ENCODE measurements at places on chromosomes 1 and 21.

DNA sequence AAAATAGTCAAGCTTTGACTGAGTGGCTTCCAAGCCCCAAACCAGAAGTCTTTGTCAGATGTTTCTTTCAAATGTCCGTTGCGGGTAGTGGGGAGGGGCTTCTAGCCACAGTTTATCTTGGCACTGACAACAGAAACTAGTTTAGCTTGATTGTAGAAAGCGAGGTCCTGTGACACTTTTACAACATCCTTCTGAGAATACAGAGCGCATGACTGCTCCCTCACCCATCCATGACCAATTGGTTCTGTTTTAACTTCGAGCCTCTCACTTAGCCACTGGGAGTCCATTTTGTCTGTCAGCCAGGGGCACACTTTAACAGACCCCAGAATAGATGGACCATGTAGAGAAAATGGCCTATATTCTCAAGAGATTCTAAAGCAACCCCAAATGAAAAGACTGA lies 199.2 kb upstream of the ST6GALNAC5 start:
- peak; percentile 13 for DNase-seq

DNA sequence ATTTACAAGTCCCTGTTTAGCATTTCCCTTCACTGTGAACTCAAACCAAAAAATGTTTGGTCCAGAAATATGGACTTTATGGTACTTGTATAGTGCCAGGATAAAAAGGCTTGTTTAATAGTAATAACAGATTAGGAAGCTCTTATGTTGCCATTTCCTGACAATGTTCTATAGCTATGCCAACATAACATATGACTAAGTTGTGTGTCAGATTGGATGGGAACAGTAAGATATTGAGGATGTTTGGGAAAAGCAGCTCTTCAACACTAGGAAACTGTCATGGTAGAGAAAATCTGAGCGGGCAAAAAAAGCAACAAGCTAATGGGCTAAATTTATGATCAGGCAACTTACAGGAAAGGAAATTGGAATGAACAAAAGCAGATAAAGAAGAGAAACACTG lies 287.1 kb upstream of the ADGRL4 start:
- DNase-seq = peak; percentile 14

GRCh38 chr1:211580303-211580687 lies 1.3 kb upstream of the SLC30A1 start:
- no peak for DNase-seq

GRCh38 chr1:24319312-24319863 lies at the start of gene GRHL3:
Gene GRHL3, plus strand, starts transcription at chr1:24319357. Its CDS starts 195 bp downstream, at chr1:24319552.
- no peak for DNase-seq

GRCh38 chr21:23963454-23963853 lies 1643.8 kb downstream of the MRPL39 start:
- DNase-seq = peak; percentile 22

- no peak for DNase-seq
Measured at GRCh38 chr21:34523019-34523555, 11.1 kb upstream of the KCNE1 start.

DNA sequence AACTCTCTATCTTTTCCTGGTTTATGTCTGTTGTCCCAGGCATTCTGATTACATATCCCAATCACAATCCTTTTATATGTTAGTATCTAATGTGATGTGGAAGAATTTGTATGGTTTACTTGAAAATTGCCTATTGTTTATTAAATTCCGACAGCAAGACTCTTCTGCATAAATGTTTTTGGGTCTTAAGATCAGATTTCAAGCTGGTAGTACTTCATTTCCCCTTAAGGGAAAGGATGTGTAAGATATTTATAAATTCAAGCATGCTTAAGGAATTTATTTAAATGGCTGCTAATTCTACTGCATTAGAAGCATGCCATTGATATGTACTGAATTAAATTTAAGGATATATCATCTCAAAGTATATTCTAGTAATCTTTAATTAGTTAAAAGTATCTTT lies 20.4 kb upstream of the GPR88 start:
- no peak for DNase-seq

DNA sequence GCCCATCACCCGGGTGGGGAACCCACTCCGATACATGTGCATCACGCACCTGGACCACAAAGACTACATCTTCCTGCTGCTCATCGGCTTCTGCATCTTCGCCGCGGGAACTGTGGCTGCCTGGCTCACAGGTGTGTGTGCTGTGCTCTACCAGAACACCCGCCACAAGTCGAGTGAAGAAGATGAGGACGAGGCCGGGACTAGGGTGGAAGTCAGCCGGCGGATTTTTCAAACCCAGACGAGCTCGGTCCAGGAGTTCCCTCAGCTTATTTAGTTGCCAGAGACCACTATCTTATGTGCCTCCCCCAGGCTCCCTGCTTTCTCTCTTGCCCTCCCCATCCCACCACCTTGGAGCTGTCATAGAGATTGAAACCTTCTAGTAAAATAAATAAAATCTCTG lies 19.8 kb downstream of the LRRC52 start:
- no peak for DNase-seq

GRCh38 chr1:74895411-74895810 lies 162.5 kb downstream of the TYW3 start:
- DNase-seq = no peak

GRCh38 chr1:19640363-19641316 lies 3.5 kb upstream of the NBL1 start:
- DNase-seq = peak; percentile 88

- no peak for DNase-seq
Measured at GRCh38 chr1:37723390-37724078, 31.2 kb downstream of the CDCA8 start.

DNA sequence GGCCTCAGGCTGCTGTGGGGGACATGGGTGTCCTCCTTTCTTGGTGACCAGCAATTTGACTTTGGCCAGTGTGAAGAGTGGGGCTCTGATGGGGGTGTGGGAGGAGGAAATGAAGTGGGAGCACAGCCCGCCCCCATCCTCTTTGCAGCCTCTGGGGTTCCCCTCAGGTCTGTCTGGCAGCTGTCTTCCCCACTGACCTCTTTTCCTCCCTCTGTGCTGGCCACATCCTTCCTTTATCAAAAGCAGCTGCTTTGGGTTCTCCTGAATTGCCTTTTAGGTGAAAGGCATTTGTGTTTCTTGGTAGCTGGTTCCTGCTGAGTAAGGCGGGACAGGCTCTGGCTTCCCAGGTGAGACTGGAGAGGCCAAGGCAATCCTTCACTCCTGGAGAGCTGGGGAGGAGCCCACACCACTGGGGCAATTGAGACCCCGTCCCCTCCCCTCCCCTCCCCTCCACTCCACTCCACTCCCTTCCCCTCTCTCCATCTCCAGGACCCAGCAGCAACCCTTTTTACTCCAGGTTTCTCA lies 24.9 kb downstream of the PCAT6 start:
- no peak for DNase-seq

GRCh38 chr1:226181996-226182714 lies 4.4 kb downstream of the ACBD3 start:
- peak; percentile 41 for DNase-seq
